ENCODE measurements at places on chromosomes 1 and 21.

- no peak for DNase-seq
These were observed 1128.1 kb downstream of the BRINP3 start for GRCh38 chr1:189349607-189350006.

GRCh38 chr1:75132812-75133619 is 1.2 kb upstream of the LHX8 start:
- peak; percentile 12 for DNase-seq

DNA sequence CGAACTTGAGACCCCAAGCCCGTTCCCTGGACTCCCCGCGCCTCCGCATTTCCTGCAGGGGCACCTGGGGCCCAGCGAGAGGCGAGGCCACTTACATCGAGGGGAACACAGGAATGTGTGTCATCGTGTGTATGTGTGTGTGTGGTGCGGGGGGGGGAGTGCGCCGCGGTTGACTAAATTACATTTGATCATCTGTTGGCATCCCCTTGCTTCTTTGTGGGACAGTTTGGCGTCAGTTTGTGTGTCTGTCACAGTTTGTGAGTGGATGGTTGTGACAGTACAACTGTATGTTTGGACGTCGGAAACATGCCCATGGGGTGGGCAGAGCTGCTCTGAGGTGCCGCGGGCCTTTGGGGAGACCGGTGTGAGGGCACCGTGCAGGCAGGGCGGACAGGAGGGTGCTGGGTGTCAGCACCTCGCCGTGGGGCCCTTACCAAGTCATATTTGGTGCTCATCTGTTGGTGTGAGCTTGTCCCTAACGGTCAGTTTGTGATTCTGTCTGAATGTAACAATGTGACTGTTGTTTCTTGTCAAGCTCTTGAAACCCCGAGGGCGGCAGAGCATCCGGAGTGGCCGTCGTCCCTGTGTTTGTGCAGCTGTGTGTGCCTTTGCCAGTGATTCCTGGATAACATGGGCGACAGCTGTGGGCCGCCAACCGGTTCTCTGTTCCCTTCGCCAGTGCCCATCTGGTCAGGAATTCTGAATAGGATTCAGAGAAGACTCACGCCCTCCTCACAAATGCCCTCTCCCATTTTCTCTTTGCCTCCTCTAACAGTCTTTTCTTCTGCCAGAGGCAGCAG is 899 bp downstream of the OPRD1 start:
- no peak for DNase-seq

DNA sequence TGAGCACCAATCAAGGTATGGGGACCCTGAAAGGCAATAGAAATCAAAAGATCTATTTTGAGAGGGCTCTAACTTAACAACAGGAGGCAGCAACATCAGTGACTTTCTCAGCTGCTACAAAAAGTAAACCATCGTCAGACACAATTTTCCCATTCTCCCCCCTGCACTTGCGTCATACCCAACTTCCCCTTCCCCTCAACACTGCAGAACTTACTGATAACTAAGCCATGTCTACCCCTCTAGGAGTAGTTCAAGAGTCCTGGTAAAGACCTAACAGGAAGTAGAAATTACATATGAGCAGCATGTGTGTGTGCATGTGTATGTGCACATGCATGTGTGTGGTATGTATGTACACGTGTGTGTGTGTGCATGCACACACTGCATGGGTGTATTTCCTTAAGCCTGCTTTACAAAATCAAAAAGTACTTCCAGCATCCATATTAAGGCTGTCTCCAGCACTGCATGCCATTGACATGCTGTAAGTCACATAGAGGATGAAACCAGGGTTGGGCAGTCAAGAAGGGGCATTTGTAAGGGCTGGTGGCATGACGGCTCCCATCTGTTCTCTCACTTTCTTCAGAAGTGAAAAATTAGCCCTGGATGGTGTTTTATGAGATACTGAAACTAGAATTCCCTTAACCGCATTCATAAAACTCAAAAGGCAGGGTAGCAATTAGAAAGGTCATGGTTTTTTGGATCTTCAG is 460.1 kb upstream of the RUNX1 start:
- no peak for DNase-seq

- no peak for DNase-seq
These were observed 15.1 kb upstream of the CDC42BPA start for GRCh38 chr1:227333423-227333822.

- no peak for DNase-seq
These were observed 8.2 kb downstream of the LPAR3 start for GRCh38 chr1:84884671-84885389.

GRCh38 chr1:56654126-56654923 is 9.2 kb downstream of the PRKAA2 start:
- DNase-seq, result no peak

GRCh38 chr1:204544321-204544720 is 28.1 kb downstream of the MDM4 start:
- no peak for DNase-seq

- DNase-seq, result no peak
These were observed 14.8 kb downstream of the LSS start for GRCh38 chr21:46213620-46214286.

- peak; percentile 15 for DNase-seq
These were observed 536.3 kb downstream of the PTPRU start for GRCh38 chr1:29772584-29773100.

- no peak for DNase-seq
These were observed 52.6 kb downstream of the PRDM16 start for GRCh38 chr1:3121401-3122210.
